Breast epithelium (tissue), 4 donors: ENCODE measurements at places on chromosomes 1 and 21.

DNA sequence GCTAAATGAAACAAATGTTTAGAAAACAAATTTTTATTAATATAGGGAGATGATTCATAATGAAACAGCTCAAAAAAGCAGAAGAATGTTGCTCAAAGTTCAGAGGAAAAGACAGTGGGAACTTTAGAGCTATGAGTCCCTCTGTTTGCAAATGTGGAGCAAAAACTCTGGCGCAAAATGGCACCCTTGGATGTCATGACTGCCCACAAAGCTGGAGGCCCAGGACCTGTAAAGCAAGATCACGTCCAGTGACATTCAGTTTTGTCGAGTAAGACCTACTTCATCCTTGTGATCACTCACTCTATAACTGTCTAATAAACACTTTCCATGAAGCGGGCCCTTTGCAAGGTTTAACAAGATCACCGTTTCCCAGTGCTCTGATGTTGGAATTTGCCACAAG lies 9.1 kb upstream of the EXO1 start:
- no peaks in the 10 kb centered on the region for H3K36me3 ChIP-seq
- no peak overlapping the region for H3K27ac ChIP-seq
- H3K4me1 ChIP-seq, result no peaks in the 10 kb centered on the region
- H3K4me3 ChIP-seq, result no peak overlapping the region
- no peak for DNase-seq

DNA sequence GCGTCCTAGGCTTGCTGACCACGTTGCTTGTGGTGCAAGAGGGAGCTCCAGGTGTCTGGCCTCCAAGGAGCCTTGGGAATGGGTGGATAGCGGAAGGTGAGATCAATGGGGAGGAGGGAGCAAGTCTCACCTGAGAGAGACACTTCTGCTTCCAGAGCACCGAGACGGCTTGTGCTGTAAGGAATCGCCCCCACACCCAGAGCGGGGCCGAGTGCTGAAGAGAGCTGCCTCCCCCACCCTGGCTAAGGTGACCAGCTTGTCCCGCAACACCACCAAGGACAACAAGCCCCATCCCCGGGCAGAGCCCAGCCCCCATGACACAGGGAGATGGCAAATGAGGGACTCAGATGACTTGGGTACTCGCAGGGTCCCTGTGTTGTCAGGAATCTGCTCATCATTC lies 485.6 kb downstream of the NPHP4 start:
- no peak for DNase-seq
- H3K4me3 ChIP-seq, result no peak overlapping the region
- peaks cover 19% of the 10 kb centered on the region for H3K27me3 ChIP-seq
- H3K4me1 ChIP-seq, result no peaks in the 10 kb centered on the region

DNA sequence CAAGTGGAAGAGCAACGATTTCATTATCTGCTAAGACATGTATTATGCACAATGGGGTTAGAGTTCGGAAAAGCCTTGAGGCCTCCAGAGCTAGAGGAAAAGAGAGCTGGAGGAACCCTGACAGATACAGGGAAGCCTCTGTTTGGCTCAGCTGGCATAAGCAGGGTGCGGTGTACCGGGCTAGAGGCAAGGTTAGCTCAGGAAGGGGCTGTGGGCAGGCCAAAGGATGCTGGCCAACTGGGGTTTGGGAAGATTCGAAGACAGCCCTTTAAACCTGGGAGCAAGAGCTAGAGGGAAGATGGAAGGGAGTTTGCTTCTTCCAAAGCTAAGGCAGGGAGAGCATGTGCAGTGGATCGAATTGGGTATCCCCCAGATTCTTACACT lies 107.6 kb upstream of the TLR5 start:
- H3K36me3 ChIP-seq, result no peaks in the 10 kb centered on the region
- no peaks in the 10 kb centered on the region for H3K4me1 ChIP-seq
- no peak overlapping the region for H3K27ac ChIP-seq
- H3K4me3 ChIP-seq, result no peak overlapping the region
- no peak for DNase-seq
- H3K27me3 ChIP-seq, result no peaks in the 10 kb centered on the region

GRCh38 chr1:54163573-54163972 lies 10.8 kb upstream of the CDCP2 start:
- no peaks in the 10 kb centered on the region for H3K4me1 ChIP-seq
- no peaks in the 10 kb centered on the region for H3K27me3 ChIP-seq
- H3K36me3 ChIP-seq, result no peaks in the 10 kb centered on the region
- no peak overlapping the region for H3K4me3 ChIP-seq

- no peak overlapping the region for H3K4me3 ChIP-seq
- H3K27me3 ChIP-seq, result no peaks in the 10 kb centered on the region
- H3K27ac ChIP-seq, result no peak overlapping the region
- DNase-seq, result no peak
- H3K36me3 ChIP-seq, result no peaks in the 10 kb centered on the region
Measured at GRCh38 chr1:111281411-111281810, 9.2 kb upstream of the CHIA start.

DNA sequence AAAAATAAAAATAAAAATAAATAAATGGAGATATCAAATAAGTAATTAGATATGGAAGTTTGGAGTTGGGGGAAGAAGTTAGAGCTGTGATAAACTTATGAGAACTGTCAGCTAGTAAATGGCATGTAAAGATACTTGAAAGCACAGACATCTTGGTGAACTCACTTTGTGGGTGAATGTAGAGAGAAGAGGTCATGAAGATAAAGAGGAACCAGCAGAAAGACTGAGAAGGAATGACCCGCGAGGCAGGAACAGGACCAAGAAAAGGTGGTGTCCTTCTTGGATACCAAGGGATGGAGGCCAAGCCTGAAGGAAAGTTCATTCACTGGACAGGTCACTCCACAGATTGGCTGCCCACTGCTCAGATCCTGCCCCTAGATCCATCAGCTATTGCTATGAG lies 4.7 kb upstream of the CAPZB start:
- no peaks in the 10 kb centered on the region for H3K27me3 ChIP-seq
- peaks cover 3% of the 10 kb centered on the region for H3K4me1 ChIP-seq
- no peaks in the 10 kb centered on the region for H3K36me3 ChIP-seq
- H3K4me3 ChIP-seq, result no peak overlapping the region

DNA sequence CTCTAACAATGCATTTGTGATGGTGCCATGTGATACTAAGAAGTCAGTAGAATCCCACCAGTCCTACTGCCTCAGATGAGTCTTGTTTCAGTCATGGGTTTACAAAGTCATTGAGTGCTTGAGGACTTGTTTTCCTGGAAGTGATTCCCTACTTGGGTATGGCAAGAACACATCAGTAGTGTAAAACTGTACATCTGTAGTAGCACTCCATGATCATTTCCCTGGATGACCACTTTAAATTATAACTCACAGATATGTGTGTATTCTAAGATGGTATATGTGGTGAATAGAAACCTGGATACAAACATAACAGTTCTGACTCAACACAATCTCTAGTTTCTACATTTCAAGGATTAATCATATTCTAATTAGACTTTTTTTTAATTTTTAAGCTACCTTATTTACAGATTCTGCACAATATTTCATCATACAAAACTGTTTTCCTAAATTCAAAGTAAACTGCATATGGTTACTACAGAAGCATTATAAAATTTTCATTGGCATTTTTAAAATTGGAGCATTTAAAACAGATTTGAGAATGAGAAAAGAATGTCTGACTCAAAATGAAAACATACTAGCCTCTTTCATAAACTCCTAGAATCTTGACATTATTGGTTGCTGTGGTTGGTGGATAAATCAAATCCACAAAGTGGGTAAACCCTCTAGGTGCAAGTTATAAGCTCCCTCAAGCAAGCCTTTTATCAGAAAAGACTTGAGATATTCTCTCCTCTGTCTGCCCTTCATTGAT lies 6.8 kb upstream of the PSMG1 start:
- no peaks in the 10 kb centered on the region for H3K27me3 ChIP-seq
- no peaks in the 10 kb centered on the region for H3K36me3 ChIP-seq
- H3K4me1 ChIP-seq, result no peaks in the 10 kb centered on the region
- no peak for DNase-seq
- H3K4me3 ChIP-seq, result no peak overlapping the region

- H3K36me3 ChIP-seq, result no peaks in the 10 kb centered on the region
- no peak overlapping the region for H3K27ac ChIP-seq
- no peaks in the 10 kb centered on the region for H3K4me1 ChIP-seq
- no peak for DNase-seq
Measured at GRCh38 chr1:87927391-87928280, 599.0 kb downstream of the LMO4 start.

DNA sequence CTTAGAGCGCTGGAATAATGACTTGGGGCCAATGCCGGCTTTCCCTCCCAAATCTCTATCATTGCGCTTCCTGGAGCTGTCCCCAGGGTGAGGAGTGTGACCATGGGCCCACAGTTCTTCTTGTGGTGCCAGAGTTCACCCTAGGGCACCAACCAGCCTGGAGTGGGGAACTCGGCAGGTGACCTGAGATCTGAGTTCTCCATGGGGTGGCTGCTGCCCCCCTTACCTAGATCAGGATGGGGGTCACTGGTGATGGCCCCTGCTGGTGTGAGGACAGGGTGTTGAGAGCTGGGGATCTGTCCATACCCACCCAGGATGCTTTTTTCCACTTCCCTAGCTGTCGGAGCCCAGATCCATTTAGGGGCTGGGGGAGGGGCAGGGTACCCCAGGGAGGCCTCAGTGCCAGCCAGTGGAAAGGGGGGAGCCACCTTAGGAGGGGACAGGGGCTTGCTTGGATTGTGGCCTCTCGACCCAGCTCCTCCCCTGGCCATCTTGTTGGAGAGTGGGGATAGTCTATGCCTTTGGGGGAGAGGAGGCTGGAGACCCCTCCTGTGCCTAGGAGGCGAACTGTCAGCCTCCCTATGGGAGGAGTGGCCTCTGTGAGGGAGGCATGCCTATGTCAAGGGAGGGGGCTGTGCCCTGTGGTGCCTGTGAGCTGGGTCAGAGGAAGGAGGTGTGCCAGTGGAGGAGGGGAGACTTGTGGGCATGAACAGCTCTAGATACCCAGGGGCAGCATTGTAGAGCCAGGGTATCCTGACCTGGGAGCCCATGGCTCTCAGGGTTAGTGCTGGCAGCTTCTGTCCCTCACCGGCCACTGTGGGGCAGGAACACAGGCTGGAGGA lies 1.7 kb downstream of the FOXO6 start:
- H3K27ac ChIP-seq, result no peak overlapping the region
- H3K4me3 ChIP-seq, result no peak overlapping the region
- no peaks in the 10 kb centered on the region for H3K36me3 ChIP-seq
- H3K27me3 ChIP-seq, result peaks cover 5% of the 10 kb centered on the region

DNA sequence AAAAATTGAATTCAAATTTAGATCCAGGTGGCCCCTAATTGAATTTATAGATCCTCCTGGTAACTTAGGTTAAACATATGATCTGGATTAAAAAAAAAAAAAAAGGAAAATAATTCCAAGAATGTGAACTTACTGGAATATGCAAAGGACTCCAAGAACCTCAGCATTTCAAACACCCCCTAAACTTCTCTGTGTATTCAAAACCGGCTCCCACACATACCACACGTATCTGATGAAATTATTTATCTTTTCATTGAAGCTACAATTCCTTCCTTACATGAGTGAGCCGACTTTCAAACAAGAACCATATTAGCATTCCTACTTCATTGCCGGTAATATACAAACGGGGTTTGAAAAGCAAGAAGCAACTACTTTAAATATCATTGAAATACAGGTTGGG lies 61.4 kb upstream of the FMN2 start:
- H3K4me1 ChIP-seq, result no peaks in the 10 kb centered on the region
- H3K4me3 ChIP-seq, result no peak overlapping the region
- no peaks in the 10 kb centered on the region for H3K27me3 ChIP-seq
- H3K27ac ChIP-seq, result no peak overlapping the region
- DNase-seq, result no peak

DNA sequence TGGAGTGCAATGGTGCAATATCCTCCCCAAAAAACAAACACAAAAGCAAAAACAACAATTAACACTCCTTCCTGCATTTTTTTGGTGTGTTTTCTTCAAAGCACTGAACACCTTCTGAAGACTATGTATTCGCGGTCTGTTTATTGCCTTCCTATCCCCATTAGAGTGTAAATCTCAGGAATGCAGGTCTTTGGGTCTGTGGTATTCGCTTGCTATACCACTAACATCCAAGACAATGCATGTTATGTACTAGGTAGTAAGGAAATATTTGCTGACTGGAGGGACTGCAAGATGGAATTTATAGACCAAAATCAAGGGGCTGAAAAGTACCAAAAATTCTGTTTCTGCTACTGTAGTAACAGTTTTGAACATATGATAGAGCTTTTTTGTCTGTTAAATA lies 299.4 kb downstream of the RYR2 start:
- H3K4me1 ChIP-seq, result no peaks in the 10 kb centered on the region
- no peaks in the 10 kb centered on the region for H3K36me3 ChIP-seq
- no peaks in the 10 kb centered on the region for H3K27me3 ChIP-seq
- H3K27ac ChIP-seq, result no peak overlapping the region

- no peak overlapping the region for H3K27ac ChIP-seq
- no peaks in the 10 kb centered on the region for H3K27me3 ChIP-seq
- no peaks in the 10 kb centered on the region for H3K4me1 ChIP-seq
- no peaks in the 10 kb centered on the region for H3K36me3 ChIP-seq
- no peak for DNase-seq
Measured at GRCh38 chr1:196007763-196008162, 600.5 kb downstream of the KCNT2 start.

GRCh38 chr1:5915587-5916571 lies 76.3 kb downstream of the NPHP4 start:
- H3K27ac ChIP-seq, result no peak overlapping the region
- no peaks in the 10 kb centered on the region for H3K27me3 ChIP-seq
- DNase-seq, result no peak
- H3K4me1 ChIP-seq, result no peaks in the 10 kb centered on the region

DNA sequence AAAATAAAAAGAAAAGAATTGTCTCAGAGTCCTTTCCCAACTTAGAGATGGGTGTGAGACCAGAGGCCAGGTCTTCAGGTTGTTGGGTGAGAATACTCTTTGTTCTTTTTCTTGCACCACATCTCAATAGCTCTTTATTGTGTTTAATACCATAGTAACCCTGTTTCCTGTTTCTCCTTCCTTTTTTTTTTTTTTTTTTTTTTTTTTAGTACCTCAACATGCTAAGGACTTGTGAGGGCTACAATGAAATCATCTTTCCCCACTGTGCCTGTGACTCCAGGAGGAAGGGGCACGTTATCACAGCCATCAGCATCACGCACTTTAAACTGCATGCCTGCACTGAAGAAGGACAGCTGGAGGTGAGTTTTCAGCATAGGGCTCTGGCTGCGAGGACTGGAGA lies 24.4 kb downstream of the CELF3 start:
- no peaks in the 10 kb centered on the region for H3K4me1 ChIP-seq
- no peak for DNase-seq
- H3K27ac ChIP-seq, result no peak overlapping the region
- no peaks in the 10 kb centered on the region for H3K27me3 ChIP-seq

- H3K4me1 ChIP-seq, result no peaks in the 10 kb centered on the region
- H3K4me3 ChIP-seq, result no peak overlapping the region
- no peak for DNase-seq
- no peaks in the 10 kb centered on the region for H3K27me3 ChIP-seq
- no peaks in the 10 kb centered on the region for H3K36me3 ChIP-seq
Measured at GRCh38 chr1:64410217-64410616, 59.7 kb upstream of the CACHD1 start.
